ENCODE measurements at places on chromosomes 2 and 18.

DNA sequence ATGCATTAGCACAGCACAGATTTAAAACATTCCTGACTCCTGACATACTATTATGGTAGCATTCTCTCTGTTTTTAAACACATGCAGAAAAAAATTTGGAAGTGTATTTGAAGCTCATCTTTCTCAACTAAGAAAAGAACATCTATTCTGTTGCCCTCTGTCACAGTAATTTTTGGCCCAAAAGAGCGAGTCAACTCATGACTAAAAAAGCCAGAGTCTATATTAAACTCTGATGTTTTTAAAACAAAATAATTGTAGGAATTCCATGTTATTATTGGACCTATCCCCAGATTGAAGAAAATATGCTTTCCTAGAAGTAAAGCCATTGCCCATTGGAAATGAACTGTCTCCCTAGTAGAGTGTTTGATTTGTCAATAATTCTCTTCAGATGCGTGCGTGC, 96.7 kb downstream of the CRIM1 start:
- no peak for ATAC-seq

GRCh38 chr2:154664248-154664647, 34.2 kb upstream of the KCNJ3 start:
- ATAC-seq = no peak

DNA sequence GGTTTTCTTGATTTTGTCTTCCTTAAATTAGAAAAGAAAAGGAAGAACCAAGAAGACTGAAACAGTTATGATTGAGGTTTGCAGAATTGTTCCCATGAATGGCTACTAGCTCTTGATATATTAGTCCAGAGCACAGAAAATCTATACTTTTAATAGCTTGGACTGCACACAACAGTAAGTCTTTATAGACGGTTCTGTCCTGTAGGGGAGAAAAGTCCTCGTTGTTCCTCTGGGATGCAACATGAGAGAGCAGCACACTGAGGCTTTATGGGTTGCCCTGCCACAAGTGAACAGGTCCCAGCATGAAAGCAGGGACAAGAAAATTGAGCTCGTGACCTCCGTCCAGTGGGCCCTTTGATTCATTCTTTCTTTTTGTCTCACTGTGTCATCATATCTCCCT, 41.5 kb downstream of the RAB31 start:
- peak; percentile 41 for ATAC-seq

GRCh38 chr2:164485541-164485940, 135.7 kb downstream of the GRB14 start:
- peak; percentile 45 for ATAC-seq

DNA sequence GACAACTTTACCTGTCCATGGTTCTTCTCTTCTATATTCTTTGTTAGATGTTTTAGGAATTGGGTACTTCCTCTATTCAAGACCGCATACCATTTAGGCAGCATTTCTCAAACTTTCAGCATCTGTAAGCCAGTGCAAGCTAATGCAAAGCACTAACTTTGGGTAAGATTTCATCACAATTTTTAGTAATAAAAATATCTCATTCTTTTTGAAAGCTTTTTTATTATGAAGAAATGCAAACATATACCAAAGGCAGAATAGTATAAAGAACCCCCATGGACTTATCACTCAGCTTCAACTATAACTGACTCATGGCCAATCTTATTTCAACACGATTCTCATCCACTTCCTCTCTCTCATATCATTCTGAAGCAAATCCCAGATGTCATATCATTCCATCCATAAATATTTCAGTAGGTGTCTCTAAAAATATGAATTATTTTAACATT, 32.9 kb downstream of the INO80C start:
- ATAC-seq = no peak

DNA sequence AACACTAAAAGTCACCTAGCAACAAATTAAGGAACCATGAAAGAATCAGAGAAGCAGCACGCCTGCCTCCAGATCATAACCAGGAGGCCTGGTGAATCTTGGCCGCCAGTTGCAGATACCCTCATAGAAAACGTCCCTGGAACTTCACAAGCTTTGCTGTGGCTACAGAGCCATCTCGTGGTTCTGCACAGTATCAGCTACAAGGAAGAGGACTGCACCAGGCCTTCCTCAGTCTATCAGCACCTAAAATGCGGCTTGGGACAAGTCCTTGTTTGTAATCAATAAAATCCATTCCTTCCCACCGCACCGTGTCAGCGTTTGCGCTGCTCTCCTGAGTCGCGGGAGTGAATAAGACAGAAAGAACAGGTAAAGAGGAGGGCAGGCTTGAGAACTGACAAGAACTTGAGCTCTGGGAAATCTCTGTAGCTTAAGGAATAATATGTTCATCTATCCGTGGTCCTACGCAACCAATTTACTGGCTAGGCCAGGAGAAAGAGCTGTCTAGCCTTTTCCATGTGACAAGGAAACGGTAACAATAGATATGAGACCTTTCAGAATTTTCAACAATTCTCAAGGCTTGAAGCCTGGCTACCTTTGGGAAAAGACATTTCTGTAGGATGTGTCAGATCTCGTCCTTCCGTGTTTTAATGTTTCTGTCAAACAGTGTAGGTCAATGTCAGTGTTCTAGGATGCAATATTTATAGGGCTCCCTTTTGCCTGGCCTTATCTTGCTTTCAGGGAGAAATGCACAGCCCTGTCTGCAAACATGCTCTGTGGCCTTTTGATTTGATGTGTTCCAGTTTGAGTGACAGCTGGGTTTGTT, 128.5 kb upstream of the RAB12 start:
- peak; percentile 87 for ATAC-seq

GRCh38 chr2:111194835-111195621, 74.3 kb downstream of the BCL2L11 start:
- no peak for ATAC-seq

DNA sequence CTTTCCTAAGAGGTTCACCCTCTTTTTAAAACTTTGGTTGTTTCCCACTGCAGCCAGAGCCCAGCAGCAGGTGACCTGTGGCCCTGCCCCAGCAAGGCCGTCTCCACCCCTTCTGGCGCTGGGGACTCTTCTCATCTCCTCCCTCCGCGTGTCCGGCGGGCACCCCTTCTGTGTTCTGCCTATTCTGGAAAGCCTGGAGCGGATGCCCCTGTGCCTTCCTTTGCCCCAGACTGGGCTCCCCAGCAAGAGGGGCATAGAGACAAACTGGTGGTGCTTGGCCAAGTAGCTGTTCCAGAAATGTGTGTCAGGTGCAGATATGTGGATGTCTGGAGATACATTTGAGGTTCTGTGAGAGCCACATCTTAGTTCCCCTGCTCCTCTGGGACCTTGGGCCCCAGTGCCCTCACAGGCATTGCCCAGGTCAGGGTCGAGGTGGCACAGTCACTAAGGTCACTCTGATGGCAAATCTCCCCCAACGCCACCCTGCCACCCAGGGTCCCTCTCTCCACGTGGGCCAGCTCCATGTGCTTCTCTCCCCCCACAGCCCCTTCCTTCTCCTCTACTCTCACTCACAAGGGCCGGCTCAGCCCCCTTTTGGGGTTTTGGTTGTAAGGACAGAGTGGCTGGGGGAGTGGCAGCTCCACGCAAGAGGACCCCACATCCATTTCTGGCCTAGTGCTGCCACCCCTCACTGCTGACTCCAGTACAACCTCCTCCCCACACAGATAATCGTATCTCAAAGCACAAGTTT, 35.5 kb upstream of the TAF1B start:
- no peak for ATAC-seq

- peak; percentile 7 for ATAC-seq
Observed at GRCh38 chr2:241895712-241896641, 26.4 kb downstream of the RTP5 start.

GRCh38 chr2:139374296-139374850, 594.2 kb upstream of the NXPH2 start:
- no peak for ATAC-seq

GRCh38 chr2:159292157-159292556, 5.7 kb upstream of the WDSUB1 start:
- no peak for ATAC-seq

GRCh38 chr2:10309286-10309685, 6.6 kb downstream of the HPCAL1 start:
- peak; percentile 40 for ATAC-seq

DNA sequence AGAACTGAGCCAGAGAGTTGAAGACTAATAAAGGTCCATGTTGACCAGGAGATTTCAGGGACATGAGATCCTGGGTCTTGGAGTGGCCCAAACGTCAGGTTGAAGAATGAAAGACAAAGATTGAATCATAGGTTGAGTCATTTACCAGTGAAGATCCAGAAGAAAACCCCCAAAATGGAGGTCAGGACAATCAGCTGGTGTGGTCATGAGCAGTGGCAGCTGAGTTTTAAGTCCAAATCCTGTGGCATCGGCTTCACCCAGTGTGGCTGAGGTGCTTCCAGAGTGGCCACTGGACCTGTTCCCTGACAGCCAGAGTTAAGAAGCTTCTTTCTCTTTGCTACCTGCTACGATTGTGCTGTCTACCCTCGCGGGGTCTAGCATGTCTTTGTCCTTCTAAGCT, 234.0 kb downstream of the BCL2 start:
- ATAC-seq = no peak

GRCh38 chr2:205811387-205811786, 129.1 kb downstream of the NRP2 start:
- ATAC-seq = no peak

- ATAC-seq = no peak
Observed at GRCh38 chr18:44453505-44453904, 227.2 kb upstream of the SETBP1 start.

DNA sequence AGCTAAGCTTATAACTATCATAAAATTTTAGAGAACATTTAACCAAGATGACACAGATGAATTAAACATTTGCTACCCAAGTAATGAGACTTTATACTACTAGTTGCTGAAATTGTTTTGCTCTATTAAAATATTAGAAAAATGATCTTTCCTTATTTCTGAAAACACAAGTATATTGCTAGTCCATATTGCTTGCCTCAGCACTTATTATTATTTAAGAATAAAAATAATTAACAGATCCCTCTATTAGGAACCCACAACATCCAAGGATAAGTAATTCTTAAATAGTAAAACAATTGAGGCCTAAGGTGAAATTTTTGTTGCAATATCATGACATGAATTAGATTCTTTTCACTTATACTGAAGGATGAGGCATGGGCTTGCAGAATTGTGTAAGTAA, 65.2 kb downstream of the CCDC148 start:
- no peak for ATAC-seq

DNA sequence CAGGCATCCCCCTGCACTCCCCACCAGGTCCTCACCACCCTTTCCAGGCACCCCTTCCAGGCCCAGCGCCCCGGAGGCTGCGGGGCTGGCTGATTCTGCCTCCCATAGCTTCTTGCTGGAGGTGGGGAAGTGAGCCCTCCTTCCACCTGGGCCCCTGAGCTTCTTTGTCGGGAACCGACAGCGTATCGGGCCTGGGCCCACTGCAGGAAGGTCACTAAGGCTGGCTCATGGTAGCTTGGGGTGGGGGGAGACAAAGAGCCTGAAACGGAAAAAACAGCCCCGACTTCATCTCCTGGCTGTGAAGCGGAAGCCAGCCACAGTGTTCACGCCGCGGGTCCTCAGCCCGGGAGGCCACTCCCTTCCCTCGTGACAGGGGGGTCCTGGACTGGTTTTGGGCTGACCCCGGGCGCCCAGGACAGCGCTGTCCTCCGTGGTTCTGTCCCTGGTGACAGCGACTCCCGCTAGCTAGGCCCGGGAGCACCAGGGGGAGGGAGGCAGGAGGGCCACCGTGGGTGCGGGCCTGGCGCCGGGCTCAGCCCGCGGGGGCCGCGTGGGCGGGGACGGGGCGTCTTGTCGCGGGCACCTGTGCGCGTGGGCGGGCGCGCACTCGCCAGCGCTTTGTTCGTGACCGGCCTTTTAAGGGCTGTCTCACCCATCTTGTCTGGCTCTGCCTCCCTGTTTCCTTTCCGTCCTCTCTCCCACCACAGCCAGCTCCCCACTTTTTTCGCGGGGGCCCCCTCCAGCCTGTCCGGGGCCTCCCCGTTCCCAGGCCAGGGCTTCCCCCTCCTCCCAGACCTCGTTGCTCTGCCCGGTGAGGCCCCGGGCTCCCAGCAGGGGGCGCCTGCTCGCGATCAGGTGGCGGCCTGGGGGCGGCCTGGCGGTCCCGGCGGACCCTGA, 64.9 kb downstream of the DNMT3A start:
- peak; percentile 10 for ATAC-seq

DNA sequence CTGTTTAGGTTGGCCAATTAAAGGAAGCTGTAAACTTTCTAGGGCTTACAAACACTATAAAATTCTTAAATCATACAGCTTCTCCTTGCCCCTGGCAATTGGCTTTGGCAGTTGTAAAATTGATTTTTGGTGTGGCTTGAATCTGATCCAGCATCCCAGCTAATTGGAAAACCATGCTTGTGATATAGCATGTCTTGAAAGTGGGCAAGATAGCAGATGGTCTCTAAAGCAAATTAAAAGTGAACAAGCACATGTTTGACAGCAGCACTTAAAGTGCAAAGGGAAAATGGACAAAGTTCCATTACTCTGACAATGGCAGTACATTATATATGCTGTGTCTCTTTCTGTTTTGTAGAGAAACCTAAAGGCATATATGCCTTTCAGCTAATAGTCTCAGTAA, 302.9 kb upstream of the NXPH2 start:
- ATAC-seq = no peak

- no peak for ATAC-seq
Observed at GRCh38 chr18:76923485-76924085, 101.2 kb downstream of the ZNF236 start.

DNA sequence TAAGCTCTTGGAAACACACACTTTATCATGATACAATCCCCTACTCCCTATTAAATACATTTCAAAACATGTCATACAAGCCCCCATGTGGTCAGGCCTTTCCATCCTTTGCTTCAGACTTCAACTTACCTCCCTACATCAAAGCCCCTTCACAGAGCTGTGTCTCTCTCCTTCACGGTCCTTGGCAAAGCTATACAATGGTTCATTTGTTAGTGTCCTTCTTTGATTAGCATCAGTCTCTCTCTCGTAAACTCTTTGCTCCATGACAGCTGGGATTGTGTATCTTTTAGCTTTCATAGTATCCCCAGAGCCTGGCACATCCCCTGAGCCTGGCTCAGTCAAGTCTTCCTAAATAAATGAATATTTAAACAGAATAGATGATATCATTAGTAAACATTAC, 25.6 kb upstream of the INSIG2 start:
- ATAC-seq = no peak

- ATAC-seq = no peak
Observed at GRCh38 chr2:190455358-190456095, 47.4 kb downstream of the MFSD6 start.

DNA sequence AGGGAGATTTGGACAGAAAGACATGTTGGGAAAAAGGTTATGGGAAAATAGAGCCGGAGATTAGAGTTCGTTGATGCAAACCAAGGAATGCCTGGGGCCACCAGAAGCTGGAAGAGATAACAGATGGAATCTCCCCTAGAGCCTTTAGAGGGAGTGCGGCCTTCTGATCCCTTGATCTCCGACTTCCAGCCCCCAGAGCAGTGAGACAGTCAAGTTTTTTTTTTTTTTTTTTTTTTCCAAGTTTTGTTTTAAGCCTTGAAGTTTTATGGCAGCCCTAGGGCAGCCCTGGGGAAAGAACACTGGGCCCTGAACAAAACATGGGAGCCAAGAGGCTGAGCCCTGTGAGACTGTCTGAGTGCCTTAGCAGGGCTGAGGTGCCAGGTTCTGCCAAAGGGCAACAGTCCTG, 6.5 kb downstream of the DGKD start:
- ATAC-seq = no peak

DNA sequence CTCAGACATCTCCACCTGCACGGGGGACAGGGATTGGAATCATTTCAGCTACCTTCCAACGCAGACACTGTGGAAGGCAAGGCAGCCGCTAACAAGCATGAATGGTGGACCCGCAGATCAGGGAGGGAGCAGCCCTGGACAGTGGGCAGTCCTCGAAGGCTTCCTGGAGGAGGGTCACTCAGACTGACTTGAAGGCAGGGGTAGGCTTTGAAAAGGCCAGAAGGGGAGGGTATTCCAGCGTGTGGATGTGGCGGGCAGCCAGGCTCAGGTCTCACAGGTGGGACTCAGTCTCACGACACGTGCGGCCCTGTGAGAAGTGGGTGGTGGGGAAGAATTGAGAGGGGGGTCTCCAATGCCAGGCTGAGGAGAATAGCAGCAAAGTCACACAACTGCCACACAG, 29.9 kb downstream of the DYSF start:
- no peak for ATAC-seq

Data from motor neuron (in vitro differentiated cells).